AG20443 (cell line): ENCODE measurements at places on chromosomes 3 and 15.

DNA sequence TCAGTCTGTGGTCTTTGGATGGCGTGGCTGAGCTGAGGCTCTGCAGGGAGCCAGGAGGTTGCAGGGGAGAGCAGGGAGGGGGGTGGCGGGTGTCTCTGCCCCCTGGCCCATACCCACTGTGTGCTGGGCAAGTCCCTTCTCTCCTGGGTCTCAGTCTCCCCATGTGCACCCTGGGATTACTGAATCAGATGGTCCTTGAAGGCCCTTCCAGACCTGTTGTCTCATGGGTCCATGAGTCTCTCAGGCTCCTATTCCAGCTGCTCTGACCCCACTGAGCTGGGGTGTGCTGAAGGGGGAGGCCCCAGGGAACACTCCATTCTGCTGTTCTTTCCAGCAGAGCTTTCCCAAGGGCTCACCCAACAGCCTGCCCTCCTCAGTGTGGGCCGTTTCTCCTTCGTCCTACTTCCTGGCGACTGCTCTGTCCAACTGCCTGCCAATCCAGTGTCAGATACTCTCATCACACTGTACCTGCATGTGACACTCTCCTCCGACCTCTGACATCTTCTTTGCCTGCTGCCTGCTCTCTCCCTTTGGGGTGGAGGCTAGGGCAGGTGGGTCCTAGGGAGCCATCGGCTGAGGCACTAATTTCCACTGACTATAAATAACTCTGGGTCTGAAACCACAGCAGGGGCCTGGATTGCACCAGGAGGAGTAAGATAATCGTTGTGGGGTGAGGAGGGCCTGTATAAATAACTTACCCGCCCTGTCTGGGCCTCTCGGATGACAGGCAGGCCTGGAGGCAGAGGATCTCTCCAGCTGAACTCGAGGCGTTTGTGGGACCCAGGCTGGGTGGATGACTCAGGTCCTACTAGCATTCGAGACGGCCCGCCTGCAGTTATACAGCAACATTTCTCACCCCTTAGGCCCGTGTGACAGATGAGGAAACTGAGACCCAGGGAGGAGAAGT, 67.1 kb downstream of the ATP2B2 start:
- peak; percentile 62 for DNase-seq

- DNase-seq: no peak
Observed at GRCh38 chr3:2023959-2024358, 74.7 kb upstream of the CNTN4 start.

DNA sequence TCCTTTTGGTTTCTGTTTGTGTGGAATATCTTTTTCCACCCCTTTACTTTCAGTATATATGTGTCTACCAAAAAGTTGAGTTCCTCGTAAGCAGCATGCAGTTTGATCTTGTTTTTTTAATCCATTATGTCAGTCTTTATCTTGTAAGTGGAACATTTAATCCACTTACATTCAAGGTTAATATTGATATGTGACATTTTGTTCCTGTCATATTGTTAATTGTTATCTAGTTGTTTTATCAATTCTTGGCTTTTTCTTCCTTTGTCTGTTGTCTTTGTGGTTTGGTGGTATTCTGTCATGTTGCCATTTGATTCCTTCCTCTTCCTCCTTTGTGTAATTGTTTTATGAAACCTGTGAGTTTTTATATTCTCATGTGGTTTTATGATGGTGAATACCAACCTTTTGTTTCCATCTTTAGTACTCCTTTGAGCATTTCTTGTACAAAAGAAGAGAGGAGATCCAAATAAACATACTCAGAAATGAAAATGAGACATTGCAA, 43.4 kb upstream of the XCR1 start:
- no peak for DNase-seq

DNA sequence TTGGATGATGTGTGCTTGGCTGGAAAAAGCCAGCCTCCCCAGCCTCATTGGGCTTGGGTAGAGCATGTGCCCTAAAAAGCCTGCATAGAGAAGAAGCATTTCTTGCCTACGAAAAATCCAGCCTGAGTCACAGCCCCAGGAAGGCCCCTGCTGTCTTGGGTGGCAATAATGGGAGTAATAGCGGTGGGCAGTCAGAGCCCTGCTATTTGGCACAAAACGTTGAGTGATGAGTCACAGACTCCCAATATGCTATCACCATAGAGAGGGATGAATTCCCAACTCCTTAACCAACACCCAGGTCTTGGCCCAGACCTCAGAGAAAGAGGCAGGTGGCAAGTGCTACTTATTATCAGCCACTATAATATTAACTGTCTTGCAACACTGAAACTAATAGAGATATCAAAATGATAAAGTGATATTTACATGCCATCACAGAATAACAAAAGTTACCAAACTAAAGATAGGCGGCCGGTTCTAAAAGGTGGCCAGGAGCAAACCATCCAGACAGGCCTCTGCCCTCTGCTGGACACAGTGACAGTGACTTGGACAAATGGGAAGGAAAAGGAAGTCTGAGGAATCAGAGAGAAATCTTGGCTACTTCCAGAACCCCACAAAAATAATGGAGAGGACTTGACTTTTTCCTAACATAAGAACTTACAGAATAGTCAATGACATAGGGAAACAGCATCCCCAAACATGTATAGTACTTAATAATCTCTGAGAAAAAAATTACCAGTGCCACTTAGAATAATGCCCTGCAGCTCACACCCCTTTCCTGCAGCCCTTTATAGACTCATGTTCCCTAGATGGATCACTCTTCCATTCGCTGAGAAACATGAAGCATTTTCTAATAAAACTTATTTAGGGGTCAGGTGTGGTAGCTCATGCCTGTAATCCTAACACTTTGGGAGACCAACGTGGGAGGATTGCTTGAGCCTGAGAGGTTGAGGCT, 51.9 kb upstream of the MUC13 start:
- DNase-seq: peak; percentile 87

DNA sequence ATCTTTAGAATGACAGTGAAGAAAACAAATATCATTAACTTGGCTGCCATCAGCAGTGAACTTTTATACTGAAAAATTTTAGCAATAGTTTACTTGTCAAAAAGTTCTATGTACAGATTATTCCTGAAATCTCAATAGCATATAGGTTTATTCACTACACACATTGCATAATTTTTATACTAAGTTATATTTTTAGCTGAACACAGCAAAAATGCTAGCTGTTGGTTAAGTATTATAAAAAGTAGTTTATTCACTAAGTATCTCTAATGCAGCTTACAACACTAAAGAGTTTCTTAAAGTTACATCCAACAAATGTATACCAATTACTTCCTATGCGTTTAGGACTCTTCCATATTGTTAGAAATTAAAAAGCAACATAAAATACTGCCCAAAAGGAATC, 131.9 kb downstream of the SCAPER start:
- no peak for DNase-seq

- no peak for DNase-seq
Observed at GRCh38 chr3:112117841-112118571, 15.0 kb downstream of the GCSAM start.

- DNase-seq: no peak
Observed at GRCh38 chr15:74857671-74858368, 14.9 kb upstream of the ULK3 start.

DNA sequence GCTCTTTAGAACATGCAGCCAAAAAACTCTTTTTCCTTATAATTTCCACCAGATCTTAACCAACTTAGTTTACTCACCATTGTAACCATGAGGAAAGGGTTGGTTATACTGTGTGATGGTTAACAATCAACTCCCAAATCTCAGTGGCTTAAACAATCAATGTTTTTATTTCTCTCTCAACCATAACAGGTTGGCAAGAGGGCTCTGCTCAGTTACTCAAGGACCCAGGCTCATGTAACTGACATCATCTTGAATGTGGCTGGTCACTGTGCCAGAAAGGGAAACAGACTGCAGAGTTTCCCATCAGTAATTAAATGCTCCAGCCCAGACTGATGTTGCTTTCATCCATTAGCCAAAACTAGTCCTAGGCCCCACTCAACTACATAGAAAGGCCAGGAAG, 69.0 kb downstream of the ANKRD28 start:
- peak; percentile 18 for DNase-seq

GRCh38 chr15:57884936-57885335, 178.4 kb downstream of the POLR2M start:
- no peak for DNase-seq

- DNase-seq: no peak
Observed at GRCh38 chr15:99635794-99636193, 70.0 kb downstream of the MEF2A start.

DNA sequence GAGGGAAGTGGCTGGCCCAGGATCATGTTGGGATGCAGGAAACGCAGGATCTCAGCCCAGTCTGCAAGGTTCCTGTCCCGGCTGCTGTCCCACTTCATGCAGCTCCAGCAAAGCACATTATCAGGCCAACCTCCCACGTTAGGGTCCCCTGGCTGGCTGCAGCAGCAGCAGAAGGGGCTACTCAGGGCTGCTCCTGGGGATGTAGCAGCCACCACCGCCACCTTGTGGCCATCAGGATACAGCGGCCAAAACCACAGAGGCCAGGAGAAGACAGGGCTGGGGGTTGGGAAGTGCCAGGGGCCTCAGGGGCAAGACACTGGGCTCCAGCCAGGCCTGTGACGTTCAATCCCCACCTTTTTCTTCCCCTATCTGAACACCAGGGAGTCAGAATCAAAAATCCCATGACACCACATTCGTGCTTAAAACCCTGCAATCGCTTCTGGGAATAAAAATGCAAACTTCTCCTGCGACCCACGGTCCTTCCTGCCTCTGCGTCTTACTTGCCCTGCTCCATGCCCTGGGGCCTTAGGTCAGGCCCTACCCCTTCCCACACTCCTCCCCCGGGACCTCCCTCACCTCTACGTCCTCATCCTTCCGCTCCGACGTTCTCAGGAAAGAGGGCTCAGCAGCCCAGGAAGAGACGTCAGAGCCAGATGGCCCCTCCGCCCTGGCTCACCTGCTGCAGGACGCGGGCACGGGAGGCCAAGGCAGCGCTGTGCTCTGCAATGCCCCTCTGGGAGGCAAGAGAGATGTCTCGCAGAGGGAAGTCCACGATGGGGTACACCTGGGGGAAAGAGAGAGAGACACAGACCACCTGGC, 21.5 kb downstream of the SSUH2 start:
- DNase-seq: peak; percentile 89

DNA sequence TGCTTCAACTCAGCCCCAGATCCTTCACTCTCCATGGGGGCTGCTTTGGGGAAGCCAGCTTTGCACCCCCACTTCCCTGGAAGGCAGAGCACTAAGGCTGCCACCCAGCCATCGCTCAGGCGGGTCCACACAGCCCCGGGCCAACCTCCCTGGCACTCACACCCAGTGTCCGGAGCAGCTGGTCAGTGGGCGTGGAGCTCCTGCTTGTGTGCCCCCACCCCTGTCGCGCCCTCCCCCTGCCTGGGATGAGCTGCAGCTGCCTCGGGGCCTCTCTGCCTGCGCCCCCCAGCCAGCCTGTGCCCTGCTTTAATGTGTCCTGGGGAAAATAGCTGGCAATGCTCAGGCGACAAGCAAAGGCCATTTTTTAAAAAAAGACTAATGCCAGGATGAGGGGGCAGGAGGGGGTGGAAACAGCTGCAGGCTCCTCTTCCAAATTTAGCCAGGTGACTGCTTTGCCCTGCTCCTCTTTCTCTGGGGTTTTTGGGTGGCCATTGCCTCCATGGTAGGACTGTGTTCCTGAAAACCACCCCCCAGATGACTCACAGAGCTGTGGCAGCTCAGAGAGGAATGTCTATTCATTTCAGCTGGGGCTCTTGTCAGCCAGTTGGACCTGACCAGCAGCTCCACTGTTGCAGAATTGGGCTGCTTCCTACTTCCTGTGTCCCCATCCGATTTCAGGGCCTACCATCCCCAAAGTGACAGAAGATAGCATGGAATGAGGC, 65.0 kb downstream of the CEMIP start:
- DNase-seq: peak; percentile 85

DNA sequence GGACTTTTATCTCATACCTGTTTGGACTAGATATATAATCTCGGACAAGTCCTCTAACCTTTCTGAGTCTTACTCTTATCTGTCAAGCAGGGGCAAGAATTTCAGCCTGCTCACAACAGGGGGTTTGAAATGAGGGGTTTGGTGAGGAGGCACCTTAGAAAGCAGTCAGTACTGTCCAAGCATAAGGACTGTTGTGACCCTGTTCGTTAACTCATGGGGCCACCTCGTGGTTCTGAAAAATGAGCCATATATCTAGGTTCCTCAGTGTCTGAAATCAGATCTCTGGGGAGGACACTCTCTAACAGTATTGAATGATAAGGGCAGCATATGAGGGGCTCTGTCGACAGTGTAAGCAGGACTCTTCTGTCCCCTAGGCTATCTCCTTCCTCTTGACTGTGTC, 7.2 kb upstream of the TIMP4 start:
- no peak for DNase-seq

- DNase-seq: no peak
Observed at GRCh38 chr3:180828723-180829408, 83.6 kb upstream of the FXR1 start.

DNA sequence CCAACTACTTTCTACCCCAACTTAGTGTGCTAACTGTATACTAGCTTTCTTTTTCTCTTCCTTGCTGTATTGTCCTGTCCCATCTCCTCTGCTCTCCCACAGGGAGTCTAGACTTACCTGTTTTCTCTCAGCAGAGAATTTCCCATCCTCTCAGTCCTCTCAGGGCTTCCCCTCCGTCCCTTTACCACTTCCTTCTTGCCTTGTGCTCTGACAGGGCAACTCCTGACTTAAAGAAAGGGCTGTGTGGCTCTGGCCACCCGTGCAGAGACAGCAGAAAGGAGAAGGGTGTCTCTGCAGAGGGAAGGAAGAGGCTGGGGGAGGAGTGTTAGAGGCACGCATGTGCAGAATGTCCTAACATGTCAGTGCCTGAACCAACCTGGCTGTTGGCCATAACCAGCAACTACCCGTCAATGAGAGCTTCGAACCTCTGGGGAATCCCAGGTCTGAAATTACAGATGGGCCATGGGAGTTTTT, at the start of gene GCSAM:
TSS of gene GCSAM (minus strand) at position 274 of the 474 bp plus-strand sequence. CDS start at position 146, 128 bp downstream.
- no peak for DNase-seq

DNA sequence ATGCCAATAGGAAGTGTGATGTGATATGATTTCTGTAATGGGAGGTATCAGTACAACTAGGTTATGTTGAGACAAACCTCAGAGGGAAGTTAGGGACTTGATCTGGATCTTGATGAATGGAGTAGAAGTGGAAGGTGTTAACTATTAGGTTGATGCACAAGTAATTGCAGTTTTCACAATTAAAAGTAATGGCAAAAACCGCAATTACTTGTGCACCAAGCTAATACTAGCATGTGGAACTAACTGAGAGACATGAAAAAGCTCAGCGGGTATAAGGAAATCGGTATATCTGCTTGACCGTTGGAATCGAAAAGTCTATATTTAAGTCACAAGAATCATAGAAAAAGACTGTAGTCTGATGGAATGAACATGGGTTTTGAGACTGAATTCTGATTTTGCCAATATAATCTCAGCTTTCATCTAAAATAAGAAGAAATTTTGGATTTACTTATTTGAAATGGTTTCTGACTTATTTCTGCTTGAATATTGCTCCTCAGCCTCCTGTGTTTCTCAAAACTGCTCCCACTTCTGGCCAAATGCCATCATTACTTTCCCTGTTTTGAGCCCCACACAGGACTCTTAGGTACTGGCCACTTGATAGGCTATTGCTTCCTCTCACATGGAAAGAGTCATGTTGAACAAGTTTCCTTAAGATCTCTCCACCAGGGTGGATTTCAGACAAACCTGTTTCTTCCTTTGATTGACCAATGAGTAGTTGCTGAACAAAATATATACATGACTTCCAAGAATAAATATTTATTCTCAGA, 271.5 kb upstream of the COL8A1 start:
- no peak for DNase-seq
